ENCODE measurements at places on chromosomes 5 and 9.

DNA sequence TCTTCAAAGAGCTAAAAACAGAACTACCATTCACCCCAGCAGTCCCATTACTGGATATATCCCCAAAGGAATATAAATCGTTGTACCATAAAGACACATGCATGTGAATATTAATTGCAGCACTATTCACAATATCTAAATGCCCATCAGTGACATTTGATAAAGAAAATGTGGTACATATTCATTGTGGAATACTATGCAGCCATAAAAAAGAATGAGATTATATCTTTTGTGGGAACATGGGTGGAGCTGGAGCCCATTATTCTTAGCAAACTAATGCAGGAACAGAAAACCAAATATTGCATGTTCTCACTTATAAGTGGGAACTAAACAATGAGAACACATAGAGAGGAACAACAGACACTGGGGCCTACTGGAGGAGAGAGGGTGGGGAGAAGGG is 38.7 kb downstream of the FCHO2 start:
- DNase-seq = no peak

DNA sequence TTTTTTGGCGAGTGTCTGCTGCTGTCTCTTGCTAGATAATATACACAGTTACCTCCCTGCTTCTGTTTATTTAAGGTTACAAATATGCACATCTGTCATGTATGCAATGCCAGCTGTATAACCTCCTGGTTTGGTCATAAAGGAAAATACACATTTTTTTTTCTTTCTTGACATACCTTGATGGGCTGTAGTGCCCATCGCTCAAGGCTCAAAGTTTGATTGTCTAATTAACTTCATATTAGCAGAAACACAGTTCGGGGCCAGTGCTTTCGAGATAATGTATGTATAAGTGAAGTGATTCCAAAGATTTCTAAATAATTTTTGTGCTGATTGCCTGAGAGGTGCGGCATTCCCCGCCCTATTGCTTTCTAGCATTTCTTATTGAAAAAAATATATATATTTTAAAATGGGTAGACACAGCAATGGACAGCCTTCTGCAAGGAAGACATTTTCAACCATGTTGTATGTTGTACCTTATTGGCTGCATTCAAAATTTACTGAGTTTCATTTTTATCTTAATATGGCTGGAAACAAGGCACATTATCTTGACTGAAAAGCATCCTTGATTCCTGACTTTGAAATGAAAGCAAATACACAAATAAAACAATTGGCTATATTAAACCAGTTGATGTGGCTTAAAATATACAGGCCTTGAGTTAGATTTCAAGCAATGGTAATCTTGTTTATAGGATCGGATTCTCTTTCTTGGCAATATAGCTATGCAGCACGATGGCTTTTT is 206.2 kb downstream of the MEF2C start:
- no peak for DNase-seq

- no peak for DNase-seq
Observed at GRCh38 chr5:76638479-76638878, 15.3 kb upstream of the F2RL2 start.

DNA sequence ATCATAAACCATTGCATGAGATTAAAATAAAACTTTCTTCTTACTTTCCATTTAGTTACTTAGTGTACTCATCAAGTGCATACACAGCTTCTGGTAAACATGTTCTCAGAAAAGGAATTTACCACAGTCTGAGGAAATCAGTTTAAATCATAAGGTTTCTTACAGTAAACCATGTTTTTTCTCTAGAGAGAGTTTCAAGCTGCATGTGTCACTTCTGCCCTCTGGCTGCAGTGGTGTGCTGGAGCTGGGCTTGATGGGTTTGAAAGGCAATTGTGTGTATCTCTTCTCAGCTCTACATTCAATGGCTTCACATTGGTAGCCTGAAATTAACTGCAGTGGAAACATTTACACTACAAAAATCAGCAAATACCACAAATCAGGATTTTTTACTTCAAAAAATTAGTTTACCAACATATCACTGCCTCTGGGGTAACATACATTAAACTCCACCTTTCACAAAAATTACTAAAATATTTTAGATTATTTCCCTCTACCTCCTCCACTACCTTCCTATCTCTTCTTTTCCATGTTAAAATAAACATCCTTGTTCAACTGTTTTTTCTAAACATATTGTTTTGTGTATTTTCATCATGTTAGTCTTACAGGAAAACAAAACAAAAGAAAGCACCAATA is 414.3 kb downstream of the ANXA1 start:
- no peak for DNase-seq

GRCh38 chr5:67253911-67254310 is 57.3 kb upstream of the CD180 start:
- DNase-seq = no peak

- DNase-seq = no peak
Observed at GRCh38 chr5:139745800-139746690, 49.6 kb upstream of the PSD2 start.

GRCh38 chr5:158244882-158245281 is 385.9 kb upstream of the CLINT1 start:
- DNase-seq = no peak

GRCh38 chr5:113202746-113203716 is 226.4 kb downstream of the DCP2 start:
- DNase-seq = no peak

DNA sequence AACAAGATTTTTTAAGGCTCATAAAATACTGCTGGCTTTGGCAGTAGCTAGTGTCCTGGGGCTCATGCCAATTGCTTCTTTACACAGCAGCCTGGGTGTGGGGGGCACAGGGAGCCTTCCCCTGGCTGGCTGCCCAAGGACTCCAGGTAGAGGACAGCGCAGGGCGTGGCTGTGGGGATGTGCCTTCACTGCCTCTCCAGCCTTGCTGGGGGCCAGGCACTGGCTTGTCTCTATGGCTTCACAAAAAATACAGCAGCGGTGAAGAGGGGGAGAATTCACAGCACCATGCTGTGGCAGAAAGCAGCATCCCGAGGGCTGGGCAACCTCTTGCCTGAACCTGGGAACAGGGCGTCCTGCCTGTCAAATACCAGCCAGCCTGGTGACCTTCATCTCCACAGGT is 57.4 kb downstream of the DAP start:
- no peak for DNase-seq

GRCh38 chr5:32827981-32828380 is 116.9 kb downstream of the NPR3 start:
- no peak for DNase-seq

DNA sequence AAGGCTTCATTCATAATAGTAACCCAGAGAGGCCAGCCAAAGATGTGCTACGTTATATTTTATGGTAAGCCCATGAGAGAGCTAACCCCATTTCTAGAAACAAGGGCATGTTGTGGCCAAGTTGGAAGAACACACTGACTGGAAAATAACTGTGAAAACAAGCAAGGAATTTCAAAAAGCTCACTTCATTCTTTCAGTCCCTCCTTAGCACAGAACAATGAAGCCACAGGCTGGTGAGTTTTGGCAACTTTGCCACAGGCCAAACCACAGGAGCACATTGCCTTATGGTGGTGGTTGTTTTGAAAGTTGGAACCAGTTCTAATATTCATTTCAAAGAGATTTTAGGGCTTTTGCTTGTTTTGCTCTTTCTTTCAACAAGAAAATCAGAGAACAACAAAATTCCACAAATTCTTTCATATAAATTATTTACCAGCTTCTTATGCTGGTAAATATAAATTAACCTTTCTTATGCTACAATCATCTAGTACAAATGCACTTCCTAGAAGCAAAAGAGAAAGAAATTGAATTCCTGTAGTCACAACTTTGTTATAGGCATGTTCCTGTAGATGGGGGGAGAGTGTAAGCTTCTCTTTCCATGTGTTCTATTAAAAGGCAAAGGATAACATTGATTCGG is 225.4 kb upstream of the RFX3 start:
- no peak for DNase-seq

DNA sequence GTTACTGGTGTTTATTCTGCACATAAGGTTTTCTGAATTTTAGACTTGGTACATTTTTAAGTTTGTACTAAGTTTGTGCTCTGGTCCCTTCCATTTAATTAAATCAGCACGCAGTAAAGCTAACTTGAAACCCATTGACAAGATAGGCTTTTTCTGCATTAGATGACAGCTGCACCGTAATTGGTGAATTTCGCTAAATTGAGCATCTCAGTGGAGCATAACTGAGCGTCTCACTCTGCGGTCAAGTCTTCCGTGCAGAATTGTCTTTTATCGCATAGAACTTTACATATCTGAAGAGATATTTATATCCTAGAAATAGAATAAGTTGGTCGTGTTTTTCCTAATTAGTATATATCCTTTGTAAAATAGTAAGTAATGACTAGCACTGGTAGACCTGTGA is 4.1 kb downstream of the SUB1 start:
- DNase-seq = no peak

- DNase-seq = no peak
Observed at GRCh38 chr5:543755-544674, 19.8 kb upstream of the SLC9A3 start.

DNA sequence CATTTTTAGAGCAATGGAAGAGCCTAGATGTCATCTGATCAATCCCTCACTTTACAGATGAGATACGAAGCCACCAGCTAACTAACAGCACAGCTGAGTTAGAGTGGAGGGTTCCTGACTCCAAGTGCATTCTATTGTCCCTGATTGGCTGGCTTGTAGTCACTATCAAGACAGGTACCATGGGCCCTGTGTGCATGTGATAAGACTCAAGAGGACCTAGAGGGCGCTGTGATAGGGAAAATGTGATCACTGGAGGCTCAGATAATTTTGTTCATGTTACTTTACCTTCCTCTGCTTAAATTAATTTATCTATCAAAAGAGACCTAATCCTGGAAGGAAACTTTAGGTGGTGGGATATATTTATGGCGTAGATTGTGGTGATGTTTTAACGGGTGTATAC is 19.5 kb upstream of the SNAPC3 start:
- no peak for DNase-seq

GRCh38 chr5:19555436-19555835 is 432.6 kb downstream of the CDH18 start:
- DNase-seq = no peak

- no peak for DNase-seq
Observed at GRCh38 chr9:36148311-36149051, 11.9 kb downstream of the GLIPR2 start.

DNA sequence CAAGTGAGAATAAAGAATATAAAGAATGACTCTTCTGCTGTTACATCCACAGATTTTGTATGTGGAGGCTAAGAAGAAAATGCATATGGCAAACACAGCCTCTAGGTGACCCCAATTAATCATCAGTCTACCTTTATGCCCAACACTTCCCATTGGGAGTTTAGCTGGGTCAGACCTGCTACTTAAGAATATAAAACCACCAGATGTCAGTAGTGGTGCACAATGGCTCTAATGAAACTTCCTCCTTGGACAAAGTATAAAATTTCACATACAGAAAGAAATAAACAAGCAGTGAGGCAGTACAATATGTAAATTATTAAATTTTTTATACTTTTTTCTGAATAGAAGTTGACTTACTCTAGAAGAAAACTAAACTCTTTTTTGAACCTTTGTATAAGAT is 539.9 kb downstream of the BRINP1 start:
- no peak for DNase-seq

DNA sequence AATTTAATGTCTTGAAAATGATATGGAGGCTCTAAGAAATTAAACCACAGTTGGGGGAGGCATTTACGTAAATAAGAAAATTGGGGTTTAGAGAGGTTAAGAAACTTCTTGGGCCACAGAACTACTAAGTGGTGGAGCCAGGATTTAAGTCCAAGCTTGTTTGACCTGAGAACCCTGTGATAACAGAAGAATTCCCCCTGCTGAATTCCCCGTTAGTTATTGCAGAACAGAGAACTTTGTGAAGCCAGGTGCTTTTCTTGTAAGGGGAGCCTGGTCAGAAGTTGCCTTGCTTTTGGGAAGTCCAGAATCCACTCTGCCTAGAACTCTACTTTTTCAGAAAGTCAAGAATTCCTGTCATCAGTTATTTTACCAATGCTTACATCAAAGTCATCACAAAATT is 309.3 kb upstream of the SEMA6A start:
- no peak for DNase-seq

- no peak for DNase-seq
Observed at GRCh38 chr9:129875687-129876395, 40.6 kb downstream of the USP20 start.
